ENCODE measurements at places on chromosomes 3 and 15.

GRCh38 chr3:155753038-155753639 is 8.3 kb upstream of the PLCH1 start:
- no peak for DNase-seq

DNA sequence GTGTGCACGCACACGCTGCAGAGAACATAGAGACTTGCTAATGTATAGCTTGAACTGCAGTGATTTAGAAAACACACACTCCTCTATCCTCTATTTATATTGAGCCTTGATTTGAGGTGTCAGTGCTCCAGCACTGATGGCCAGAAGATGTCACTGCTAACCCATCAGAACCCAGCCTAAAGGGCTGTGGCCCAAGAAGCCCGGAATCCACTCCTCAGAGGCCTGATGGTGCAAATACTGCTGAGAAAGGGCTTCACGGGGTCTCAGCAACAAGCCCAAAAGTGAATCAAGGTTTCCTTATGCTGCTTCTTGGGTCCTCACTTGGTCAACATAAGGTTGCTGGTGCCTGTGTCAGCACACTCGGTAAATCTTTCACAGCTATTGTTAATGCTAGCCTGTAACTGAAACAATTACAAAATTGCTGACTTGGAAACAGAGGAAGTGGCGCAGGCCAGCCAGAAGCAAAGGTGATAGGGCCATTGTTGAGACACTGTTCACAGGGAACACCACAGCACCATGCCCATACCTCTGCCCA is 60.3 kb downstream of the HEG1 start:
- peak; percentile 20 for DNase-seq

- DNase-seq = no peak
Measured at GRCh38 chr3:31690771-31691170, 158.0 kb downstream of the STT3B start.

- DNase-seq = no peak
Measured at GRCh38 chr15:34726406-34727100, 28.2 kb downstream of the GJD2 start.

DNA sequence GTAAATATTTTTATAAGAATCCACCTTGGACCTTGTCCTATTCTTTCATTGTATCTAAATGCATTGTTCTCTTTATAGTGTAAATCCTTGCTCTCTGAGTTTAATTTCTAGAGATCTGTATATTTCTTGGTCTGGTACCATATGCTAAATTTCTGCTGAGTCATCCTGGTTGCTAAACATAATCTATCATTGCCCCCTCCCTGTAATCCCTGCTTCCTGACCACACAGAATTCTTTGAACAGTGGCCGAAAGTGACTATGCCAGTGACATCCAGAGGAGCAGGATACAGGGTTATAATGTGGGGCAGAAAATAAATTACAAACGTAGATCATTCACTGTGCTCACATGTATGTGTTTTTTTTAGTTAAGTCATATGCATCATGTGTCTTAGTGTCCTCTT is 143.1 kb downstream of the DIPK2A start:
- no peak for DNase-seq

DNA sequence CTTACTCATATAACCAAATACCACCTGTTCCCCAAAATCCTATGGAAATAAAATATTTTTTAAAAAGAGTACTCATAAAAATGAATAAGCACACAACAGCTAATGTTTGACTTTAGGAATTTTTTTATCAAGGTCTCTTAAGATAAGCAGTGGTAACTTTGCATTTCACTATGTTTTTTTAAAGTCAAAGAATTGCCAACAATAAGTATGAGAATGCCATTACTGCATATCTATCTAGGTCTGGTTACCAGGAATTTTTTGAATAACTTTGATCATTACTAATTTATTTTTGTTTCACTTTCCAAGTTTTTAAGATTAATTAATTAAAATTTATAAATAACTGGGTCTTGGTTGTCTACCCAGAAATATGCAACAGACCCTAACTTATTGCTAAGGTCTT is 41.5 kb downstream of the PLSCR4 start:
- no peak for DNase-seq

DNA sequence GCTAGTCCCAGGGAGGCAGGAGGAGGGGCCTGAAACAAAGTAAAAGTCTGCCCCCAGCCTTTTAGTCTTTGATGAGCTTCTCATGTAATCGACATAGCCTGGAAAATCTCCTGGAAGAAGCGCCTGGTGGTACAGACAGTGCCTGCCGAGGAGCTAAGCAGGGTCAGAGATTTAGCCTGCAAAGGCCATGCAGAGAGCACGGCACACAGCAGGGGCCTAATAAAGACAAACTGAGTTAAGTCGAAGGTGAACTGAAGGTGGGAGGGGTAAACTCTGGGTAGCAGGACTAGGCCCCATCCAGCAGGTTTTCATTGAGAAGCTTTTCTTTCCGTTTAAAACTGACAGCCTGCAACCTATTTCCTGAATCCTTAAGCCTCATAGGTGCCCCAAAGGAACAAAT is 115.5 kb upstream of the ABHD17C start:
- DNase-seq = no peak

- DNase-seq = no peak
Measured at GRCh38 chr3:177589041-177589650, 391.9 kb upstream of the TBL1XR1 start.

DNA sequence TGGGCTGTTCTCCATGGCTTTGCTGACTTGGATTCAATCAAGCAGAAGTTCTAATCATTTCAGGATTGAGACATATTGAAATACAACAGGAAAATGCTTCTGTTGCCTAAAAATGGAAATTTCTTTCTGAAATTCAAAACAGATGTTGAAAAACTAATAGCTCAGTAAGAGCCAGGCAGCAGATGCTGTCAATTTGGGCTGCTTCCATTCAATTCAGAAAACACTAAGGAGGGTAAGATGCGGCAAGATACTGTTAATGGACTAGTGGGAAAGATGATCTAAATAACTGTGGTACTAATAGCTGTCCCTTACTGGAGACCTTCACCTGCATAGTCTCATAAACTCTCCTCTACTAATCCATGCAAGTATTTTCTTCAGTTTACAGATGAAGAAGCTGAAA is 53.5 kb downstream of the DGKG start:
- DNase-seq = no peak

GRCh38 chr3:66585520-66586095 is 84.8 kb upstream of the LRIG1 start:
- DNase-seq = no peak

DNA sequence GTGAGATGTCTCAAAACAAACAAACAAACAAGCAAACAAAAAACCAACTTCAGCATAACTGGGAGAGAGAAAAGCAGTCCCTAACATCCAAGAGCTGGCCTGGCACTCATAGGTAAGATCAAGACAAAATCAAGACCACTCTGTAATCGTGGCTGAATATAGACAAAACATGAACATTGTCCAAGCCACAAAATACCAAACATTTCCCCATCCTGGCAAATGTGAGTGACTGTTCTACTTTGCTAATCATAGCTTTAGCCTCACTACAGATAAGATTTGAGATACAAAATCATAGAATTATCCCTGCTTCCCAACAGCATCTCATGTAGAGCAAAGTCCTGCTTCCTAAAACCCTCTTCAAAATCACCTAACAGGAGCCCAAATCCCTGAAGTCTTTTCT is 116.7 kb upstream of the PRTG start:
- DNase-seq = no peak

DNA sequence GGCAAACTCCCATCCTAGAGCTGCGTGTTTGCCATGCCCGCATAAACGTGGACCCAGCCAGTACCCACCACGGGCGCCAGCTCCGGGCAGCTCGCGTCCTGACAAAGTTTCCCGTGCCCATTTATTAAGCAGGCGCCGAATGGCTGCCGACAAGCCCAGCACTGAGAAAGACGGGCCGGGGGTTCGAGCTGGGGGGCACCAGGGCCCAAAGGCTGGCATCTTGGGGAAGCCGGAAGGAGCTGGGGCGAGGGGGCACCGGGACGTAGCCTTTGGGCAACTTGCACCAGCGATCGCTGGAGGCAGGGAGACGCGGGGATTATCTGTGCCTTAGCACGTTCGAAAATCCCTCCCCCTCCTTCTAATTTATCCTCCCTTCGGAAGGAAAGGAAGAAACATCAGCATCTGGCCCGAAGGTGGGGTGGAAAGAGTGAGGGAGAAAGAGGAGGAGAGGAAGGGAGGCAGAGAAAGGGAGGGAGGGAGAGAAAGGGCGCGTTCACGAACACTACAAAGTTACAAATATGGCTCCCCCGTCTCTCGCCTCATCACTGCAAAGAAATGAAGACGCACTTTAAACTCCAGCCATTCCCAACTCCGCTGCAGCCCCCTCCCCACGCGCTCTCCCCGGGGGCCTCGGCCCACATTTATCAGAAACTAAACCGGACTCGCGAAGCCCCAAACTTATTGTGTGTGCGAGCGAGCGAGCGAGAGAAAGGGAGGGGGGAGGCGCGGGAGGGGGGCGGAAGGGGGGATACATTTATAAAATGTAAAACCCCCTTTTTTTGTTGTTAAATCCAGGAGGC is 1.0 kb downstream of the ANP32A start:
- DNase-seq = peak; percentile 33

GRCh38 chr15:64580696-64581407 is 120.5 kb downstream of the ZNF609 start:
- no peak for DNase-seq

DNA sequence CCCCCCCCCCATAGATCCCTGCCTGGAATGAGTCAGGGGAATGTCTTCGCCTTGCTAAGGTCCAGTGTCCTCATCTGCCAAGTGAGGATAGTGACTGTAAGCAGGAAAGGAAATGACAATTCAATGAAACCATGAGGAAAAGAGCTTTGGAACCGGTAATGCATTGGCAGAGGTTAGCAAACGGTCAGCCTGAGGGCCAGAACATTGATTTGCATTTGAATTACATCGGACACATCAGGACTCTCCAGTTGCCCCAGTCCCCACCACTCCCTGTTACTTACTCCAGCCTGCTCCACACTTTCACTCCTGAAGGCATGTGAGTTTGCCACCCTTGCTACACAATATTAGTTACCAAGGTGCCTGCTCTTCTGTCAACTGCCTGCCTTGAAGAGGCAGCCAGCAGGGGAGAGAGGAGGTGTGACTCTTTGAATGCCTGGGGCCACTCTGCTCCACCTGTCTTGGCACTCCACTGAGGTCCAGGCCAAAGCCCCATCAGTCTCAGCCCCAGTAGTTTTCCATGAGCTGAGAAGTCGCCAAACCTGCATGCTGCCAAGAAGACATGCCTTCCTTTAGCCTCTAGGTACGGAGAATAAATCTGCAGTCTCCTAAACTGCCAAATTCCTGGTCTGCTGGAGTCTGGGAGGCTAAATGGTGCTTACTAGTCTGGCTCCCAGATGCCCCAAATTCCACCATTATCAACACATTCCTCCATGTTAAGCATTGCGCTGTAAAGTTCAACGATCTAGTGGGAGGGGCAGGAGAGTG is 191.7 kb upstream of the TLE3 start:
- no peak for DNase-seq

DNA sequence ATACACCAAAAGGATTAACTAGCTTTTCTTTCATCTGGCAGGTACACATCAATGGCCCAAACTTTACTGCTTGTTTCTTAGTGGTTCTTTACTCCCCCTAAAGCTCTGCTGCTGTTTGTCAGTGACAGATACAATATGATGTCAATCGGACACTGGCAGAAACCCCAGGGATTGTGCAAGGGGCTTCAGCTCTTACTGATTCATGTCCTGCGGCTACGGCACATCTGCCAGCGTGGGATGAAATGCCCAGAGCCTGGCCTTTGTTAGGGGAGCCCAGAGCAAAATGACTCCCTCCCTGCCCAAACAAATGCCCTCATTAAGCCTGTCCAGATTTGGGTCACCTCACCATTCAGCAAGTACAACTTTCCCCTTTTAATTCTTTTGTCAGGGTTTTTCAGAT is 28.3 kb downstream of the SRP14 start:
- no peak for DNase-seq

- no peak for DNase-seq
Measured at GRCh38 chr15:43067717-43068461, 37.9 kb downstream of the UBR1 start.

- no peak for DNase-seq
Measured at GRCh38 chr3:10352146-10352911, 31.4 kb upstream of the SEC13 start.

- DNase-seq = no peak
Measured at GRCh38 chr3:193630005-193630404, 37.0 kb downstream of the OPA1 start.

DNA sequence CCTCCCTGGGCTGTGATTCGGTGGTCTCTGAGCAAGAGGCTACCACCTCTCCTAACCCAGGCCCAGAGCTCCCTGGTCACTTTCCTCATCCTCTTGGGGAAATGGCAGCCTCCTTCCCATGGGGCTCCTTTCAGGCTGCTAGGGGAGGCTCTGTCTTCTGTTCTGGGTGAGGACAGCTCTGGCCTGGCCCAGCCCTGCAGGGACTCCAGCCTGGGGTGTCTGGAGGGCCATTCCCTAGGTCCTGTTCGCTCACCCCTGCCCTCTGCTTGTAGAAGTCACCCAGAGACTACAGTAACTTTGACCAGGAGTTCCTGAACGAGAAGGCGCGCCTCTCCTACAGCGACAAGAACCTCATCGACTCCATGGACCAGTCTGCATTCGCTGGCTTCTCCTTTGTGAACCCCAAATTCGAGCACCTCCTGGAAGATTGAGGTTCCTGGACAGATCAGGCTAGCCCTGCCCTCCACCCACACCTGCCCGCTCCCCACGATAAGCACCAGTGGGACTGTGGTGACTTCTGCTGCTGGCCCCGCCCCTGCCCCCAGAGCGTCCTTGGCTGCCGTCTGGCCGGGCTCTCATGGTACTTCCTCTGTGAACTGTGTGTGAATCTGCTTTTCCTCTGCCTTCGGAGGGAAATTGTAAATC is 30.9 kb downstream of the PRKCD start:
- no peak for DNase-seq

Data from activated T-cell treated with anti-CD3 and anti-CD28 coated beads for 24 hours (primary cell).